Coronary artery (tissue), 2 donors: ENCODE measurements at places on chromosomes 13 and 19.

DNA sequence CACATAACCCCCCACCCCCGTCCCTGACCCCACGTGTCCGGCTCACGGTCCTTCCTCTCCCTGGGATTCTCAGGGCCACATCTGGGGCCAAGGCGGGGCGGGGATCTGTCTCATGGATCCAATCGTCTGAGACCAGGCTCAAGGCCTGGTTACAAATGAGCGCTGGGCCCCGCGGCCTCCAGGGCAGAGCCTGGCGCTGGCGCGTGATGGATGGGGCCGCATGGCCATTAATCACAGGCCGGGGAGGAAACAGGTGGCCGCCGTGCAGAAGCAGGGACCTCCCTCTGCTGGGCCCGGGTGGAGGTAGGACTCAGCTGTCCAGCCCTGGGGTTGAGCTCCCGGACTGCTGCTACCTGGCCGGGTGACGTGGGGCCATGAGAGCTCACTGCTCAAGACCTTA lies 5.8 kb upstream of the TLE5 start:
- no peak for DNase-seq

DNA sequence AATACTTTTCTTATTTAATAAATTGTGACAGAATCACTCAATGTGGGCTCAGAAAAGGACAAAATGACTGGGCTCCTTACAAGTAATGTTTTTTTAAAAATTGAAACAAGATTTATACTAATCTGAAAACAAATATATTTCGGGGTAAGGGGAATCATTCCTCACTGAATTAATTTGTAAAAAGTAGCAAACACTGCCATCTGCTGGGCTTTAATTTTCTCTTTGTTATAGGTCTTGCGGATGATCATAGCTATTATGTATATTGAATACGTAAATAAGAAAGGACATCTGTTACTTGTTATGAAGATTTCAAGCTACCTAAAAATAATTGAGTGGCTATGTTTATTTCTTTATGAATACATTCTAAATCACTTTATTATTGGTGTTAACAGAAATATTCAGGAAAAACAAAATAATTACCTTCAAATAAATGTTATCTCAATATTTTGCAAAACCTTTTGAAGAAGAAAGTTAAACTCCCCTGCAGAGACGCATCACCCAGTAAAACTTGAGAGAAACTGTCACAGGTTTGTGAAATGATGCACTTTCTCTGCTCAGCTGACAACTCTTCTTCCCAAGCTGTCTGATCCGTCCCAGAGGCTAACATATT lies 17.8 kb upstream of the ENOX1 start:
- DNase-seq = no peak

- no peak for DNase-seq
Observed at GRCh38 chr19:6126335-6126974, 9.0 kb upstream of the ACSBG2 start.

GRCh38 chr19:23882493-23882892 lies 32.2 kb upstream of the ZNF726 start:
- DNase-seq = no peak

DNA sequence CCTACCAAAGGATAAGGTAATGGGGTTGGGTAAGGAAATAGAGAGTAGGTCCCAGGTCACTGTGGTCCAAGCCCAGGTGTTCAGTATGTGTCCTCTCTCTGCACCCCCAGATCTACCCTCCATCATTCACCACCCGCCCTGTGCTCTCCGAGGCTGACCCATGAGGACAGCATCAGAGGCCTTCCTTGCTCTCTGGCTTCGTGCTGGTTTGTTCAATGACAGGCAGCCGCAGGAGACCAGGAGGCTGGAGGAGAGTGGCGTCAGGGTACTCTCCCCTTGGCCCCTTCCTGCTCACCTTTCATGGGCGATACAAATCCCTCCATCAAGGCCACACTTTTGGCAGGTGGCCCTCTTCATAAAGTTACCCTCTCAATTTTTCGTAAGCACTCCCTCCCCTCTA lies 1.7 kb downstream of the TUBA3C start:
- DNase-seq = peak; percentile 11

DNA sequence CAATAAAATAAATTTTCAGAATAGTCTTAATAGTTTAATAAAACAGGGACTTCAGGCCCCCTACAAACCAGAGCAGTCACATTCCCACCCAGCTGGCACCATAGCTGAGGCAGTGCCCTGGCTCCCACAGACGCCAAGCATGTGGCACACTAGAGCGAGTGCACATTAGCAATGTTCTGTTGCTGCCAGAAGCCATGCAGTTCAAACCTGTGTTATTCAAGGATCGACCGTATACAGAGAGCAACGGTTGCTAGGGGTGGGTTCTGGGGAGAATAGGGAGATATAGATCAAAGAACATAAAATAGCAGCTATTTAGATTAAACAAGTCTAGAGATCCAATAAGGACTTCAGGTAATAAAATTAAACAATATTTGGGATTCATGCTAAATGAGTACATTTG lies 419.3 kb upstream of the KLHL1 start:
- DNase-seq = no peak

DNA sequence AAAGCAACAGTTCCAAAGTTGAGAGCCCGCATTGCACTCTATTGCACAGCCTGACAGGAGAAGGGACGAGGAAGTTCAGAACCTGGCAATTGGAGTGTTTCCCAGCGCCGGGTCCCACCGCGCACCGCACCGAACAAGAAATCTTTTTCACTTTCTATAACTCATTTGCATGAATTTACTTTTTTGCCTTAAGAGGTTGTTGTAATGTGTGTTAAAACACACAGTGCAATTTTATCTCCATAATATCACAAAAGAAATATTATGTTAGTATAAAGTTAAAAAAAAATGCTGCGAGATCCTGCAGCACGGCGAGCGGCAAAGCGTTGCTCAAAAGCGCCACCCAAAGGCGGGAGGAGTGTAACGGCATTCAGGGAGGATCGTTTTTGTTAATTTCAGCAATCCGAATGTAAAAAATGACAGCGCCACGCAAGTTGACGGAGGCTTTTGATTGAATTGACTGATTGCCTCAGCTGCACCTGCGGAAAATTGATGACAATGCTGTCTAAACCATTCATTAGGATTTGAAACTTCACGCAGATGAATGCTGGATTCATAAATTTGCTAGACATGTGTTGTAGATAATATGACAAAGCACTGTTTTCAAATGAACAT lies 303.6 kb upstream of the ZNF507 start:
- no peak for DNase-seq

- peak; percentile 100 for DNase-seq
Observed at GRCh38 chr19:18203863-18204393, at the start of gene RAB3A. Gene RAB3A, minus strand, starts transcription at chr19:18204042. Its CDS starts 1,302 bp downstream, at chr19:18202740.

GRCh38 chr13:25466880-25467279 lies 95.1 kb downstream of the ATP8A2 start:
- no peak for DNase-seq

GRCh38 chr19:50377051-50377461 lies 799 bp downstream of the NR1H2 start:
- DNase-seq = no peak

DNA sequence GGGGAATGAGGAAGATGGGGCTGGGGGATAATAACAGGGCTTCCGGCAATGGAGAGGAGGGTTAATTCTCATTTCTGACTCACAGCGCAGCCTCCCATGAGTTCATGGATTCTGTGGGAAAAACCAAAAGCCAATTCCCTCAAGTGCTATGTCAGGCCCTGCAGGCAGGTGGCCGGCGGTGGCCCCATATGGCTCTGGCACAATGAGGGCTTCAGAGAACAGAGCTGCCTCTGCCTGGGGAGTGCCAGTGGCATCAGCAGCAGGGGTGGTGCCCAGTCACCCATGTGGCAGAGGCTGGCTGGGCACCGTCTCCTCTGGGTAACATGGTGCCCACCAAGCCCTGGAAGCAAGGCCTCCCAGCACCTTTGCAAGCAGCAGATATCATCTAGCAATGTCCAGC lies 69.1 kb downstream of the ALOX5AP start:
- DNase-seq = no peak

- no peak for DNase-seq
Observed at GRCh38 chr19:31089681-31090080, 259.6 kb downstream of the TSHZ3 start.

DNA sequence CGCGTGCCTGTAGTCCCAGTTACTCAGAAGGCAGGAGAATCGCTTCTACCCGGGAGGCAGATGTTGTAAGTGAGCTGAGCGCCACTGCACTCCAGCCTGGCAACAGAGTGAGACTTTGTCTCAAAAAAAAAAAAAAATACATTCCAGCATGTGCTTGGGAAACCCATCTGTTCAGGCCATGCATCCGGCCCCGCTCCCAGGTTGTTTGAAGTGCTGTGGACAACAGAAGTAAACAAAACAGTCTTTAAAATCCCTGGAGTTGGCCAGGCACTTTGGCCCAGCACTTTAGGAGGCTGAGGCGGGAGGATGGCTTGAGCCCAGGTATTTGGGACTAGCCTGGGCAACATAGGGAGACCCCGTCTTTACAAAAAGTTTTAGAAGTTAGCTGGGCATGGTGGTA lies 3.2 kb upstream of the PTPRS start:
- DNase-seq = no peak

GRCh38 chr13:110876609-110877008 lies 38.3 kb downstream of the ANKRD10 start:
- no peak for DNase-seq

DNA sequence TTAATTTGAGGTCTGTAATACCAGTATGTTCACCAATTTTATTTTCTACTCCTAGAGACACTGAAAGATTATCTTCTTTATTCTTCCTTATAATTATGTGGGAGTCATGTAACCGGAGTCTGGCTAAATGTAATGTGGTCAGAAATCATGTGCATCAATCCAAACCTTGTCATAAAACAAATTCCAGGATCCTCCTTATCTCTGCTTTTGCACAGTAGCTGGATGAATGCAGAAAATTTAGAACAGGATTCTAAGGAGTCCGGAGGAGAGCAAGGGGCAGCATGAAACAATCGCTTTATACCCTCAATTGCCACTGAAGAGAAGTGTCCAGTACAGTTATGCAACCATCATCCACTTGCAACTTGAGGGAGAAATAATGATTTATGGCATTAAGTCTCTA lies 2674.7 kb upstream of the PCDH20 start:
- no peak for DNase-seq

GRCh38 chr13:92989301-92989700 lies 237.3 kb upstream of the GPC6 start:
- no peak for DNase-seq

- DNase-seq = no peak
Observed at GRCh38 chr13:31121379-31122140, 40.1 kb downstream of the HSPH1 start.

DNA sequence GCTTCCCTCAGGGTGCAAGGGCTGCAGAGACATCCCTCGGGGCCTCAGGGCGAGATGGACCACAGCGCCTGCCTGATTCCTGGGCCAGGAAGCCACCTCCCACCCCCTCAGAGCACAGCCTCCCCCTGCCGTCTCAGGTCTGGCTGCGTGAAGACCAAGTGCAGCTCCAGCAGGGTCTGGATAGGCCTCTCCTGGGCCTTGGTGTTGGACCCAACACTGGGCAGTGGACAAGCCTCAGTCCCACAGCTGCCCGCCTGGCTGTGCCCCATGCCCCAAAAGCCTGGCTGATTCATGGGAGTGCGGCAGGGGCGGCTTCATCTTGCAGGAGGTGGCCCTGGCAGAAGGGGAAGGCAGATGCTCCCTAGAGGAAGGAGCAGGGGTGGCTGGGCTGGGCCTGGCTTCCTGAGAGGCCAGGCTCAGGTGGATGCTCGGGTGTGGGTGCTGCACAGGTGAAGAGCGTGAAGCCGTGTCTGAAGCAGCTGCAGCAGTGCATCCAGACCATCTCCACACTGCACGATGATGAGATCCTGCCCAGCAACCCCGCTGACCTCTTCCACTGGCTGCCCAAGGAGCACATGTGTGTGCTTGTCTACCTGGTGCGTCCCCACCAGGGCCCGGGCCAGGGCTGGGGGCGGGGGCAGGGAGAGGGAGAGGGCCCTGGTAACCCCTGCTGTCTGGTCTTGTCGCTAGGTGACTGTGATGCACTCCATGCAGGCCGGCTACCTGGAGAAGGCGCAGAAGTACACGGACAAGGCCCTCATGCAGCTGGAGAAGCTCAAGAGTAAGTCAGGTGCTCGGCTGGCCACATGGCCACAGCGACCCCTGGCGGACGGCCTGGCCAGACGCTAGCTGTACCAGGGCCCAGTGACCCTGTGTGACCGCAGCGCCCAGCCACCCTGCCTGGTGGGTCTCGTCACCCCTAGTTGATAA lies 21.7 kb downstream of the MAU2 start:
- DNase-seq = no peak

DNA sequence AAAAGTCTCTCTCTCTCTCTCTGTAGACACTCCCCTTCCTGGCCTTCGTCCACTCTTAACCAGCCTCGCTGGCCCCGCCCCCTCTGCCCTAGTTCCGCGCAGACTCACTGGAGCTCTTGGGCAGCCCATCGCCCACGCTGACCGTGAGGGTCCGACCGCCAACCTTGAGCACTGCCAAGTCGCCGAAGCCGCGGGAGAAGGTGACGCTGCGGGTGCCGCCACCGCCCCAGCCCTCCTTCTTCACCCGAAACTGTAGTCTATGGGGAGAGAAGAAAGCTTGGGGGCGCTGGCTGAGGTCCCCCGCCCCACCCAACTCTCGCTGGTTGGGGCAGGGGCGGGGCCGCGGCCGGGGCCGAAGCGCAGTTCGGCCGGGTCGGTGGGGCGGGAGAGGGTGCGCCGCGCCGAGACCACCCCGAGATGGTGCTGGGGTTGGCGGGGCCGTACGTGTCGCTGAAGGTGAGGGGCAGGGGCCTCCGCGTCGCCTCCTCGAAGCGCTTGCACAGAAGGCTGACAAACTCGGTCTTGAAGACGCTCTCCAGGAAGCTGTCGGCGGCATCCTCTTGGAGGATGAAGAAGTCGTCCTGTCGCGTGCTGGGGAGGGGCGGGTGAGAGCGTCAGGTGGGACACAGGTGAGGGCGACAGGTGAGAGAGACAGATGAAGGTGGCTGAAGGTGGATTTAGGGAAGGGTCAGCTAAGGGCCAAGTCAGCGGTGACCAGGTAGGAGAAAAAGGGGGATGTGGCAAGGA lies 12.6 kb upstream of the ZNF414 start:
- peak; percentile 90 for DNase-seq

DNA sequence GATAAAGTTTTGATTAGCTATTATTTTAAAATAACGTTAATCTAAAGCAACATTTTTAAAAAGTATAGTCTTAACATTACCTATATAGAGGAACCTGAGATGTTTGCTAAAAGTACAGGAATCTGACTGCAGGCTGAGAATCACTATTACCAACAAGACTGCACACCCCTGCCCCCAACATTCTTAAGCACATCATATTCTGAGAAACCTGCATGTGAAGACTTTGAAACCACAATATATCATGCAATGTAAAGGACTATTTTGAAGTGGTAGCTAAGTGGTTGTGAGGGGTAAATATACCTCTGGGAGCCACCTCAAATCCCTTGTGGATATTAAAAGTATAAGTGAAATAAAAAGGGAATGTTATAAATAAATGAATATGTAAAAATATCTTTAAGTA lies 119.0 kb upstream of the KLF12 start:
- DNase-seq = no peak

GRCh38 chr19:15815306-15815705 lies at the start of gene OR10H1:
Gene OR10H1, minus strand, starts transcription at chr19:15815664. Its CDS starts 7,627 bp downstream, at chr19:15808037.
- no peak for DNase-seq

DNA sequence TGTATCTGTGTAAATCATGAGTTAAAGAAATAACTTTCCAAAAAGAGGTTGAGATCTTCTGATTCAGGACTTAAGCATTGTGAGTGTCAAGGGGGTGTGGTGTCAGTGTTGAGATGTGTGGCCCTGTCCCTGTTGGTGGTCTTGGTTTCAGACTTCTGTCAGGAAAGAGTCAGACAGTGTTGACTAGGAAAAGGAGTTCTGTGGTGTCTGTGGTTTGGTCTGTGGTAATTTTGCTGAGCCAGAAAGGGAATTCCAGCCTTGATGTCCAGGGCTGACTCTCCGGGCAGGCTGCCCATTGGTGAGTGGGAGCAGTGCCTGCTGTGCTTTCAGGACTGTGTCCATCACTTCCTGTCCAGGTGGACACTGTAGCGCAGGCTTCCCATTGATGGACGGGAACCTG lies 39.8 kb upstream of the IGFL4 start:
- no peak for DNase-seq
